ENCODE measurements at places on chromosomes 16 and 17.

GRCh38 chr16:51433599-51433998, 282.5 kb upstream of the SALL1 start:
- no peak for DNase-seq
- no peaks in the 10 kb centered on the region for H3K4me1 ChIP-seq
- H3K4me3 ChIP-seq, result no peak overlapping the region
- no peak overlapping the region for H3K27ac ChIP-seq
- no peaks in the 10 kb centered on the region for H3K36me3 ChIP-seq
- H3K27me3 ChIP-seq, result peaks cover under 1% of the 10 kb centered on the region

DNA sequence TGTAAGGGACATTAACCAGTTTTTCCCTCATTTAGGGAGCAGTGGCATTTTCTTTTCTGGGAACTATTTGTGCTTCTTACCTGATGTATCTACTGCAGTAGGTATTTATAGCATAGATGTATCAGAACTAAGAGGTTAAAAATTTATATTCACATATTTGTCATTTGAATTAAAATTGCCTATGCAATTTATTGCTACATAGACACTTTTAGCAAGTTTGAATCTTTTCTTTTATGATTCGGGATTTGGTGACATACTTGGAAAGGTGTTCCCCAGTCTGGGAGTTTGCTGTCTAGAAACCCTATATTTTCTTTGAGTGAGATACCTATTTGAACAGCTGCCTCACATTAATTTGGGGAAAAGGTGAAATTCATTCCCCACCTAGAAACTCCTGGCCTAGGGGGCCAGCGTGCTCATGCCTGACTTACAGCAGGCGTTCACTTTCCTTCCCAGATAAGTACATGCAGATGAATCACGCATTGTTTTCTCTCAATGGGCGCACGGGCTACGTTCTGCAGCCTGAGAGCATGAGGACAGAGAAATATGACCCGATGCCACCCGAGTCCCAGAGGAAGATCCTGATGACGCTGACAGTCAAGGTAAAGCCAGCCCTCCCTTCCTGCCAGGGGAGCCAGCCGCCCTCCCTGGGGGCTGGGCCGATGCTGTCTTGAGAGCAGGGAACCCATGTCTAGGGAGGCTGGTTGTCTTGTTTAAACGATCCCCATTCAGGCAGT, 73.8 kb downstream of the SDR42E1 start:
- no peak overlapping the region for H3K27ac ChIP-seq
- no peaks in the 10 kb centered on the region for H3K27me3 ChIP-seq
- DNase-seq, result no peak
- no peaks in the 10 kb centered on the region for H3K4me1 ChIP-seq

- H3K4me1 ChIP-seq, result peaks cover 35% of the 10 kb centered on the region
- H3K27ac ChIP-seq, result no peak overlapping the region
- H3K4me3 ChIP-seq, result no peak overlapping the region
- no peaks in the 10 kb centered on the region for H3K36me3 ChIP-seq
- no peak for DNase-seq
These were observed 2.2 kb downstream of the IRX3 start for GRCh38 chr16:54284319-54284930.

GRCh38 chr17:29610395-29610794, 12.3 kb downstream of the CORO6 start:
- no peak overlapping the region for H3K4me3 ChIP-seq
- no peaks in the 10 kb centered on the region for H3K36me3 ChIP-seq
- peaks cover 8% of the 10 kb centered on the region for H3K4me1 ChIP-seq
- DNase-seq, result no peak

GRCh38 chr16:15658556-15658955, 8.5 kb downstream of the NDE1 start:
- peak overlapping the region; percentile 95 for H3K27ac ChIP-seq
- DNase-seq, result no peak
- H3K4me3 ChIP-seq, result peak overlapping the region; percentile 78
- H3K4me1 ChIP-seq, result peaks cover 69% of the 10 kb centered on the region
- no peaks in the 10 kb centered on the region for H3K27me3 ChIP-seq
- no peaks in the 10 kb centered on the region for H3K36me3 ChIP-seq

- no peaks in the 10 kb centered on the region for H3K27me3 ChIP-seq
- DNase-seq, result no peak
- no peak overlapping the region for H3K4me3 ChIP-seq
- no peak overlapping the region for H3K27ac ChIP-seq
- peaks cover 46% of the 10 kb centered on the region for H3K4me1 ChIP-seq
These were observed 6.4 kb upstream of the ARL2BP start for GRCh38 chr16:57238682-57239081.

- H3K27ac ChIP-seq, result no peak overlapping the region
- no peak overlapping the region for H3K4me3 ChIP-seq
- H3K4me1 ChIP-seq, result peaks cover 14% of the 10 kb centered on the region
- H3K36me3 ChIP-seq, result peaks cover 41% of the 10 kb centered on the region
- no peak for DNase-seq
These were observed 10.9 kb upstream of the ITGA2B start for GRCh38 chr17:44400226-44400847.
